ENCODE measurements at places on chromosomes 3 and 15.
A peak's percentile ranks its signal among the peaks of the same experiment; 100 is the strongest.

DNA sequence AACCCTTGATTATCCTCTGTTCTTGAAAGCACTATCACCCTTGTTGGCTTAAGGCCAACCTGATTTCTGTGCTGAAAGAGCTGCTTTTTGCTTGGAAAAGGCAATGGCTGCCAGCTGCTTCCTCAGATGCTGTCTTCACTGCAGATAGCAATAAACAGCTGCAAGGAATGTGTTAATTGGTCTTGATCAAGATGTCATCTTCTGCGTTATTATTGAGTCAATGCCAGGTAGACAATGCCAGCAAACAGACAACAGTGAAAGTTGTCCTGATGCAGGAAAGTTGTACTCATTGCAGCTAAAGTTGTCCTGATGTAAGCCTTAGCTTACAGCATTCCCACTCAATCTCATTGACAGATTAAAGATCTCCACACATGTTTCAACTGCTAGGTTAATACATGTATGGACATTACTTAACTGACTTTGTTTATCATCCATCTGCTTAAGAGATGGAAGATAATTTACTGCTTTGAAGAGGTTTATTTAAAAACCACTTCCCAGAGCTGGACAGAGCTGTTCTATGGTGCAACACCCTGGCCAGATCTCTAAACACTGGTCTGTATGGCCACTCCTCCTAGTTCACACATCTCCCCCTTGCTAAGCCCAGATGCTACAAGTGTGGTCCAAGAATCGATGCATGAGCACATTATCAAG is 251.0 kb upstream of the MCTP2 start:
- H3K27ac ChIP-seq = peak overlapping the region; percentile 25
- no peak overlapping the region for H3K4me3 ChIP-seq
- DNase-seq = peak; percentile 63
- H3K27me3 ChIP-seq = no peaks in the 10 kb centered on the region
- no peaks in the 10 kb centered on the region for H3K4me1 ChIP-seq
- H3K36me3 ChIP-seq = no peaks in the 10 kb centered on the region

- no peak overlapping the region for H3K27ac ChIP-seq
- DNase-seq = no peak
- H3K36me3 ChIP-seq = no peaks in the 10 kb centered on the region
- no peaks in the 10 kb centered on the region for H3K4me1 ChIP-seq
Measured at GRCh38 chr3:31891876-31892455, 89.1 kb downstream of the OSBPL10 start.

- H3K27me3 ChIP-seq = no peaks in the 10 kb centered on the region
- DNase-seq = no peak
- H3K4me1 ChIP-seq = no peaks in the 10 kb centered on the region
- no peak overlapping the region for H3K4me3 ChIP-seq
- no peaks in the 10 kb centered on the region for H3K36me3 ChIP-seq
Measured at GRCh38 chr15:51718219-51718618, 19.2 kb downstream of the LYSMD2 start.

- no peaks in the 10 kb centered on the region for H3K4me1 ChIP-seq
- no peak for DNase-seq
- H3K36me3 ChIP-seq = no peaks in the 10 kb centered on the region
- no peaks in the 10 kb centered on the region for H3K27me3 ChIP-seq
- H3K27ac ChIP-seq = no peak overlapping the region
- no peak overlapping the region for H3K4me3 ChIP-seq
Measured at GRCh38 chr3:47392933-47393332, 12.1 kb downstream of the PTPN23 start.

DNA sequence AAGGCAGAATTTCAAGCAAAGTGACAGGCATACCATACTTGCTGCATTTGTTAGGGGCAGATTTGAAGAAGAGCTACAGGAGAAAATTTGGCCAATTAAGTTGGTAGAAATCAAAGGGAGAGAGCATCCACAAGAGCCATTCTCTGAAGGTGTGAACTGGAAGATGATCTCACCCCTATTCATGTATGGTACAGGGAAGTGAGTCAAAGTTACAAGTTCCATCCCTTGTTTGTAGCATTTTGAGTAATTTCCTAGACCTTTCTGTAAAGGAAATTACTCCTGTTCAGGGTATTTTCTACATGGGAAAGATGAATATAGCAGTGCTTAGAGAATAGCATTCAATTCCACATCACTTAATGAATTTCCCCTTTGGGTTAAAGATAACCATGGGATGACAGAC is 28.4 kb downstream of the TTC14 start:
- no peaks in the 10 kb centered on the region for H3K36me3 ChIP-seq
- no peak overlapping the region for H3K4me3 ChIP-seq
- no peaks in the 10 kb centered on the region for H3K4me1 ChIP-seq

- no peak for DNase-seq
- H3K4me1 ChIP-seq = no peaks in the 10 kb centered on the region
- H3K27ac ChIP-seq = no peak overlapping the region
- H3K36me3 ChIP-seq = no peaks in the 10 kb centered on the region
- no peaks in the 10 kb centered on the region for H3K27me3 ChIP-seq
- no peak overlapping the region for H3K4me3 ChIP-seq
Measured at GRCh38 chr15:44028349-44028748, 166.7 kb downstream of the FRMD5 start.

GRCh38 chr3:52023860-52024764 is 28.4 kb upstream of the RPL29 start:
- no peak for DNase-seq
- H3K27me3 ChIP-seq = no peaks in the 10 kb centered on the region
- no peaks in the 10 kb centered on the region for H3K4me1 ChIP-seq
- H3K36me3 ChIP-seq = no peaks in the 10 kb centered on the region
- no peak overlapping the region for H3K27ac ChIP-seq

DNA sequence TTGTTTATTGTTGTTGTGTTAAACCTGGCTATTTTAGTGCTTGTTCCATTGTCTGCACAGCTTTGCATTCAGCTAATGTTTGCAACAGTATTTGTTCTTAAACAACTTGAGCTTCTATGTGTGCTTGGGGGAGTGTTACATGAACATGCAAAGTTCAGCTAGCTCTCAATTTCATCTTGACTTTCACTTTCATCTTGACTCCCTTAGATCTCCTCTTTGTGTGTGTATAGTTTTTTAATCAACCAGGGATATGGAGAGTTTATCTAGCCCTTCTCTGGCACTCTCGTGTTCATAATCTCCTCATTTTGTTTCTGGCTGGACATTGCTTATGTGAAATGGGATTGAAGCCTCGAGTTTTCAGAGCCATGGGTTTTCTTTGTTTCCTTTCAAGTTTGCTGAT is 212.4 kb upstream of the ZBTB20 start:
- H3K4me3 ChIP-seq = no peak overlapping the region
- H3K27me3 ChIP-seq = no peaks in the 10 kb centered on the region
- no peak overlapping the region for H3K27ac ChIP-seq
- no peaks in the 10 kb centered on the region for H3K36me3 ChIP-seq
- H3K4me1 ChIP-seq = no peaks in the 10 kb centered on the region

GRCh38 chr3:15512166-15512565 is 9.3 kb downstream of the COLQ start:
- no peaks in the 10 kb centered on the region for H3K27me3 ChIP-seq
- DNase-seq = no peak
- H3K27ac ChIP-seq = no peak overlapping the region
- no peaks in the 10 kb centered on the region for H3K4me1 ChIP-seq
- H3K36me3 ChIP-seq = no peaks in the 10 kb centered on the region

DNA sequence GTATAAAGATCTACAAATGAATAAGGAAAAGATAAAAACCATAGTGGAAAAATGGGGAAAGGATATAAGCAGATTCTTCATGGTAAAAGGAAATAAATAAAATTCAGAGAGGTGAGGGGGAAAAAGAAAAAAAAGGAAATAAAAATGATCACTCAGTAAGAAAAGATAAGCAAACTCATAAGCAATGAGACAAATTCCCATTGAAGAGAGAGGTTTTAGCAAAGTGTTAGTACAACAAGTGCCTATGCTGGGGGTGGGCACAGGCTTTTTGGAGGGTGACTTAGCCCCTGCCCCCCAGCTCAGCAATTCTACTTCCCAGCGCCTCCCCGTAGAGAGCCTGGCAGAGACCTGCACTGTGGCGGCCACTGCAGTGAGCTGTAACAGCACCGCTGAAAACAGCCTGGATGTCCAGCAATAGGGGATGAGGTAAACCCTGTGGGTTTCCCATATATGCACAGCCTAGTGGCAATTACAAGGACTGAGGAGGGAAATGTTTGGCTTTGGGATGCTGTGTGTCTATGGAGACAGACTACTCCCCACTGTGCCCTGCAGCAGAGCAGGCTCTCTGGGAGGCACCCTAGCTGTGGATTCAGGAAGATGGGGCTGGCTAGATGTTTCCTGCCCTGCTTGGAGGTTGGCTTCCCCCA is 23.7 kb upstream of the SFMBT1 start:
- H3K4me1 ChIP-seq = no peaks in the 10 kb centered on the region
- H3K4me3 ChIP-seq = no peak overlapping the region
- no peaks in the 10 kb centered on the region for H3K36me3 ChIP-seq
- H3K27ac ChIP-seq = no peak overlapping the region
- no peak for DNase-seq

DNA sequence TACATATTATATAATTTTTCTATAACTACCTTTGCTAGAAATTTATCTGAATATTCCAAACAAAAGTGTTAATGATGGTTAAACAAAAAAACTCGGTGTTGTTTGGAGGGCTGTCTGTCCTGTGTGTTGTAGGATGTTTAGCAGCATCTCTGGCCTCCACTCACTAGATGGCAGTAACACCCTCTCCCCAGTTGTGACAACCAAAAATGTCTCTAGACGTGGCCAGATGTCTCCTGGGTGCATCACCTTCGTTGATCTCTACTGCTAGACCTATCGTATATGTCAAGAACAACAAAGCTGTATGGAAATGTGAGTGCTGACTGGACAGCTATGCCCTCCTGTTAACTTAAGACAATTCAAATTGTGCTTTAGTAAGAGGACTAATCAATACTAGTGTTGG is 14.1 kb downstream of the ANKRD34C start:
- H3K27ac ChIP-seq = no peak overlapping the region
- no peaks in the 10 kb centered on the region for H3K4me1 ChIP-seq
- H3K36me3 ChIP-seq = no peaks in the 10 kb centered on the region
- no peak overlapping the region for H3K4me3 ChIP-seq
- no peak for DNase-seq

DNA sequence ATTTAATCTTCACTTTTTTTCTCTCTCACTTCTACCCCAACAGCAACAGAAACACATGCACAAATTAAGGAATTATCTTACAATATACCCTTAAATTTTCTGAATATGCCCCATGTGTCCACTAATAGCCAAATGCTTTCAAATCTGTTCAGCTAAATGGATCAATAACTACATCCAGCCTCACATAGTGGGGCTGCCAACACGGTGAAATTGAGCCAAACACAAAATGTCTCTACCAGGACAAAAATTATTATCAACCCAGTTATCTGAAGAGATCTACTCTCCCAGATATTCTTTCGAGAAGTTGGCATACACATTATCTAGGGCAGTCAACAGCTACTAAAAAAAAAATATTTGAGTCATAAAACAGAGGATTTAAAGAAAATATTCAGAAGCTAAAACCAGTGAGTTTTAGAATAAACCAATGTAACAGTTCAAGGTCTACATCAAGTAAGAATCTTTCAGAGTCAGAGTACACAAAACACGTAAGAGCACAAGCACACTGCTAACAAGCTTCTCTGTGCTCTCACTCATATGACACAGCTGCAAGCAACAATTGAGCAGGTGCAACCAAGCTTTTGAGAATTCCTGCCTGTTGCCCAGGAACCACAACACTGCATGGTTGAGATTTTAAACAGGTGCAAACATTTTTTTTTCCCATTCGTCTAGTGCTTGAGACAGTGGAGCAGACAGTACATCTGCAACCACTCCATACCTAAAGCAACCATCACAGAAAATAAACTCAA is 247.7 kb downstream of the ZBTB20 start:
- H3K4me1 ChIP-seq = no peaks in the 10 kb centered on the region
- no peak for DNase-seq
- no peak overlapping the region for H3K27ac ChIP-seq
- H3K4me3 ChIP-seq = no peak overlapping the region
- H3K27me3 ChIP-seq = no peaks in the 10 kb centered on the region
- no peaks in the 10 kb centered on the region for H3K36me3 ChIP-seq

GRCh38 chr3:86996261-86996955 is 5.5 kb upstream of the VGLL3 start:
- no peaks in the 10 kb centered on the region for H3K27me3 ChIP-seq
- no peak for DNase-seq
- H3K4me3 ChIP-seq = no peak overlapping the region
- no peaks in the 10 kb centered on the region for H3K36me3 ChIP-seq
- H3K27ac ChIP-seq = no peak overlapping the region

GRCh38 chr3:67578416-67578815 is 76.0 kb downstream of the SUCLG2 start:
- H3K27me3 ChIP-seq = no peaks in the 10 kb centered on the region
- no peak overlapping the region for H3K27ac ChIP-seq
- DNase-seq = no peak
- H3K4me3 ChIP-seq = no peak overlapping the region
- no peaks in the 10 kb centered on the region for H3K4me1 ChIP-seq

DNA sequence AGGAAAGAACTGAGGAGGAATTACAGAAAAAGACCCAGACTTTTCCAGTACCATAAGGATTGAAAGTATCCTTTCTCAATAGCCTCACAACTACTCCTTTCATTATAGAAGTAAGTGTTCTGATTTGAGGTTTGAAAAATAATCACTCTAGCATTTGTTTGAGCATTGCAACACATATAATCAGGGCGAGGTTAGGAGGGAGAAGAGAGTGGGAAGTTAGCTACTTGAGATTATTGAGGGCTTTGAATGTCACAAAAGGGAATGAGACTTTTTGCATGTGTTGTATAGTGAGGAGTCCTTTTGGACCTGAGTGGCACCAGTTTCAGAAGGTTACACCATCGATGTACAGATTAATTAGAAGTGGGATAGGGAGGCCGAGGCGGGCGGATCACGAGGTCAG is 65.2 kb upstream of the TNIK start:
- no peaks in the 10 kb centered on the region for H3K27me3 ChIP-seq
- H3K36me3 ChIP-seq = no peaks in the 10 kb centered on the region
- DNase-seq = no peak
- no peak overlapping the region for H3K4me3 ChIP-seq
- no peak overlapping the region for H3K27ac ChIP-seq

DNA sequence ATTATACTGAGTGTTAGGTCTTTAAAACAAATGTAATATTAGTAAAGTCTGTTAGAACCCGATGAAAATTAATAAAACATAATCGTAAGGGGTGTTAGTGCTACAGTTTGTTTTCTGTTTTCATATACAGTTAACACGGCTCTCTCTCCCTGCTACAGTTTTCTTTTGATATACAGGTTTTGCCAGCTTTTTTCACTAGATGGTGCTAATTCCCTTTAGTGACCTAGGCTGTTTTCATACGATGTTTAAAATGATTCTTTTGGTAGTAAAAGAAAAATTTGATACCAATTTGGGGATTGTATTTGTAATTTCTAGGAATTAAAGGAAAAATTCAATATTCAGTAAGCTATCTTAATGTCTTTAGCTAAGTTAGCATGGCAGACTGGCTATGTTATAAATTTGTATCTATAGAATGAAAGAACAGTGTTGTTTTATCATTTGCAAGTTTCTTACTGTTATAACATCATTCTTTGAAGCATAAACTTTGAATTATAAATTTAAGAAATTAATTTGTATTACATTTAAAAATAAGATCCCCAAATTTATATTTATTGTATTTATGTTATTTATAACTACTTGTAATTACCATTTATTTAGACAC is 11.5 kb downstream of the APH1B start:
- H3K27ac ChIP-seq = no peak overlapping the region
- H3K4me3 ChIP-seq = no peak overlapping the region
- no peak for DNase-seq
- no peaks in the 10 kb centered on the region for H3K36me3 ChIP-seq

- no peak overlapping the region for H3K4me3 ChIP-seq
- no peak overlapping the region for H3K27ac ChIP-seq
- no peaks in the 10 kb centered on the region for H3K4me1 ChIP-seq
- DNase-seq = no peak
Measured at GRCh38 chr15:84987949-84988624, 6.4 kb downstream of the PDE8A start.

- peak overlapping the region; percentile 78 for H3K27ac ChIP-seq
- no peak overlapping the region for H3K4me3 ChIP-seq
- peak; percentile 40 for DNase-seq
- H3K4me1 ChIP-seq = no peaks in the 10 kb centered on the region
Measured at GRCh38 chr15:60660290-60661051, 181.5 kb upstream of the ICE2 start.

Data from uterus (tissue), 4 donors.